ENCODE measurements at places on chromosomes 7 and 10. TPM values are rescaled to one million over a fixed set of nuclear protein-coding genes. Genes with fewer than 3 reads are reported as not detected.
A peak's percentile ranks its signal among the peaks of the same experiment; 100 is the strongest.

DNA sequence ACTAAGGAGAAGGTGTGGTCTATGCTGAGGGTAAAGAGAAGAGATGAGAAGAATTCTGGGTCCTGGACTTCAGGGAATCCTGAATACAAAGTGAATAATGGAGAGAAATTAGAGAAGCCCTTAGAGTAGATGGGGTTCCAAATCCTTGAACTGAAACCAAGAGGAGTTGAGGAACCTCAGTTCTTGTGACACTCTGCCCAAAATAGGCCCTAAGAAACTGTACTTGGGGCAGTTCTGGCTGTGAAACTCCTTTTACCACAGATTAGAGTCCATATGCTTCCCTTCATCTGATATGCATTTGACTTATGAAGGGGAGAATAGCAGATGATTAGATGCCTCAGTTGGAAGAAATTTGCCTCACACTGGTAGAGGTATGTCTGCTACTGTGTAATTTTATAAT lies 19.0 kb downstream of the TES start:
- no peak for ATAC-seq

DNA sequence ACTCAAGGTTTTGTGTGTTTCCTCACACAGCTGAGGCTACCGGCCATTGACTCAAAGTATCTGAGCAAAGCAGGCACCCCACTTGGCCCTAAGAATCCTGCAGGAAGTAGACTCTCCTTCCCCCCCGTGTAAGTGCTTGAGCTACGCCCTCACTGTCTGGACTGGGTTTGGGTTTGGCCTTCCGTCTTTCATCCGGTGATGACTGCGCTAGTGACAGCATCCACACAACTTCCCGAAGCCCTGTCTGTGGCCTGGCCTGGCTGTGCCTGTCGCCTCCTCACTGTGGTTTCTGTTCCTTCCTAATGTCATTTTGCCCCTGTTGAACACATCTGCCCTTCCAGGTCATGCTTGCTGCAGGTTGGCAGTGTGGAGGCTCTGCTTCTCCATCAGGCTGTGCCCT lies 14.5 kb downstream of the C7orf57 start:
- ATAC-seq = no peak

DNA sequence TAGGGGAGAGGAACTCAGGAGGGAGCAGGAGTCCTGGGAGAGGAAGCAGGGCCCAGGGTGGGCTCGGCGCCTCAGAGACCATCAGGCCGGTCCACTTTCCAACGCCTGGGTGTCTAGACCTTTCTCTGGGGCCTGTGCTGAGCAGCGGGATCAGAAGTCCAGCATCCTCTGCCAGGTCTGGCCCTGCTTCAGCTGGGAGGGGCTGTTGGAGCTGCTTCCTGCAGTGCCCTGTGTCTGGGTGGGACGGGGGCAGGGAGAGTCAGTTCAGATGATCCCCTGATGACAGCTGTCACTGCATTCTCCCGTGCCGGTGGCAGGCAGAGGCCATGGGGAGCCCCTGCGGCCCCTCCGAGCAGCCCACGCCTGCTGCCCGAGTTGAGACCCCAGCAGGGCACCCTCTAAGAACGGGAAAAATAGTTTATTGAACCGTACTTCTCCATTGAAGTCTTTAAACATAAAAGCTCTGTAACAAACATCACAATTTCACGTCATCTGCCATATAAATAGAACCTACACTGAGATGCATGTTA lies 23.3 kb downstream of the AP5Z1 start:
- no peak for ATAC-seq

- ATAC-seq = no peak
Measured at GRCh38 chr7:130063036-130063435, 7.3 kb upstream of the KLHDC10 start.

DNA sequence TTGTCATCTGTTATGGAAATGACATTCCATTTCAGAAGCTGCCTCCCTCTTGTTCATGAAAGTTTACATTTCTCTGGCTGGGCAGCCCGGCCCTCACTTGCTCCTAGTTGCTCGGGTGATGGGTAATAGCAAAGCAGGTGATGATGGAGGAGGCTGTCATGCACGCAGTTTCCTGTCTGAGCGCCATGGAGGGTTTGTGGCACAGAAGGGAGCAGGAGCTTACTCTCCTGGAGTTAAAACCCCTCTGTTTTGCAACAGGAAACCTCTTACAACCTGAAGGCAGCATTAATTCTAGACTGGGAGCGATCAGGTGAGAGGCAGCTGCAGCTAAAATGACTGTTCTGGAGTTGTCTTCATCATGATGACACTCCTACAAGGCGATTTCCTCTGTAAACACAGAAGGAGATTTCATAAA lies 34.1 kb upstream of the MKI67 start:
- ATAC-seq = peak; percentile 68

The SPDYE8 gene
- 0.92 TPM for total RNA-seq

The CALML5 gene
- not detected for total RNA-seq

DNA sequence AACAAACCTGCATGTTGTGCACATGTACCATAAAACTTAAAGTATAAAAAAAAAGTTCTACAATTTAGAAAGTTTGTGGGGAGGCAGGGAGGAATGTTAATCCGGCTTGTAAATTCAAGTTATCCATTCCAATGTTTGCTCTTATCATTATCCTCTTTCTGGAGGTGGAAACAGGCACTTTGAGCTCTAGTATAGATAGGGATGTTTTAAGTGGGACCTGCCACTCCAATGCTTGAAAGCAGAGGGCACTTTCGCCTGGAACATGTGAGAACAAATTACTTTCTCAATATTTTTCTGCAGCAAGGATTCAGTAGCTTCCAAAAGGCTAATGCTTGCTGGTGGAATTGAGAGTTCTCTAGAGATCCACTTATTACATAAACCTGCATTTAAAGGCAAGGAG lies 45.6 kb downstream of the FEZF1 start:
- ATAC-seq = no peak

GRCh38 chr7:38169847-38170246 lies 8.2 kb upstream of the STARD3NL start:
- ATAC-seq = peak; percentile 99

DNA sequence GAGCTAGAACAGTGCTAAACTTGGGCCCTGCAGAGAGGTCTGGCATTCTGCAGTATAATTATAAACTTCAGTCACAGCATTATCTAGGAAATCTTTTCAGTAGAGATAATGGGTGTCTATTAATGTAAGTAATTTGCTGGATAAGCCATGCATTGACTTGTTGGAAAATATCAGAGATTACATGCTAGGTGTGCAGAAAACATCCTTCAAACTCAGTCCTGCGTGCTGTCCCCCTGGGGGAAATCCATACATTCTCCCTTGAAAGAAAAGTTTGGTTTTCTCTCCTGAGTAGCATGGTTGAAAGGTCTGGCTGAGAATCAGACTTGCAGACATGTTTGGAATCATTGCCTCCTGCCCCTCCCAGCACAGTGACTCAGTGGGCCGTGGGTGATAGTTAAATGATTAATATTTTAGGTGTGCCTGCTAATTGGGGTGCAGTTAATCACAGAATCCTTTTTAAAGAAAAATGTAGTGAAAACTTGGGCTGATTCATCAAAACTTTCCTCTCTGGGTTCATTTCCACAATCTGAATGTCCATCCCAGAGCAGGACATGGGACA lies 13.9 kb upstream of the PRXL2A start:
- ATAC-seq = no peak

The DLX5 gene
- 0.56 TPM for total RNA-seq

The WNT2 gene
- 0.44 TPM for total RNA-seq

- peak; percentile 99 for ATAC-seq
Measured at GRCh38 chr7:94620703-94621118, 35.2 kb downstream of the SGCE start.

The GPR146 gene
- total RNA-seq = 1.4 TPM
